ENCODE measurements at places on chromosomes 16 and 17.

DNA sequence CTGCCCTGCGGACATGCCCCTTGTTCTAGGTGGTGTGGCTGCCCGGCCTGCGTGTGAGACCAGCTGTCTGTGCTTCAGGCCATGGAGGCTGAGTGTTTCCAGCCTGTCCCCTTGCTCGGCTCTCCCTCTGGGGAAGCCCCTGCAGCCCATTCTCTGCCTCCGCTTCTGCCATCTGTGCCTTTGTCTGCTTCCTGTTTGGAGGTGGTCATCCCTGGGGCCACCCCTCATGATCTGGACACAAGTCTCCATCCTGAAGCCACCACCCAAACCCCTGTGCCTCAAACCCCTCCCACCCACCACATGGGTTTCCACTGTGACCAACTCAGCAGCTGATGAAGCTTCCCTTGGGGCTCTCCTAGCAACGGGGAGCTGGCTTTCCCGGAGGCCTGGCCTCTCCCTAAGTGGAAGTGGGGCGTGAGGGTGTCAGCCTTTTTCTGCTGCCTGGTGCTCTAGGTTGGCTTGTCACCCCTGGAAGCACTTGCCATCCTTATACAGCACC lies 184.9 kb downstream of the SEC14L1 start:
- no peak for DNase-seq

DNA sequence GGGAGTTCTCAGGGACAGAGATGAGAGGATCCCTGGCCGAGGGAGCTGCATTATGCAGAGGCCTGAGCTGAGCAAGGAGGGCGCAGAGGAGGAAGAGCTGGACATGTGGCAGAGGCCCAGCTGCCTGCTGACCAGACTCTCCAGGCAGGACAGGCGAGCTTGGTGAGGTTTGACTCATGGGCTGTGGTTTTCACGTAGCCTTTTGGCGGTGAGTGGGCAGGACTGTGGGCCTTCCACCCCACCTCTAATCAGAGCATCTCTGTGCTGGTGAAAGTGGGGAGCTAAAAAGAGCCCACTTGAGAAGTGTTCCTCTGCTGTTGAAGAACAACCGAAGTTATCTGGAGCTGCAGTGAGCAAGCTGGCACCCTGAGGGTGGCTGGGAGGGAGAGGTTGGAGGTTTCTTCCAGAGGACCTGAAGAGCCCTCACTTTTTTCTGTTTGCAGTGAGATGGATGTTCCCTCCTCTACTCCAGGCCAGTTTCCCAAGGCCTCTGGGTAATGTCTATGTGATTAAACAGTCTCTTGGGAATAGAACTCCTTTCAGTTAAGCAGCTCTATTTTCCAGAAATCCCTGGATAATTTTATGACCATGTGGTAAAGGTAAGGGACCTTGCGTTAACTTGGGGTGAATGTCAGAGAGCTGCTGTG lies 11.9 kb downstream of the EPN2 start:
- peak; percentile 71 for DNase-seq

DNA sequence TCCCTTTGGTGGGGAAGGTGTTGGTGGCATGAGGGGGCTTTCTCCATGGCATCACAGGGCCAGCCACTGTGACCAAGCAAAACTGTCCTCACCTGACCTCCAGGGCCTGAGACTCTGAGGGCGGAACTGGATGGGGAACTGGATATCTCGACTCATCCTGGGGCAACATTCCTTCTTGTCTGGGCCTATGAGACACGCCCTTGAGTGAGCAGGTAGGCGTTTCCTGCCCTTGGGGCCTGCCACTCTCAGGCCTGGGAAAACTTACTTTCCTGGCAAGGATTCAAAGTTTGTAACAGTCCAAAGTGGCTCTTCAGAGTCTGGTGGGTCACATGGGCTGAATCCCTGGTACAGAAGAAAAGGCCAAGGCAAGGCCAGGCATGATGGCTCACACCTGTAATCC lies 9.6 kb downstream of the MT1X start:
- DNase-seq = peak; percentile 24

GRCh38 chr17:81722184-81723120 lies 10.4 kb downstream of the SLC25A10 start:
- peak; percentile 41 for DNase-seq

- no peak for DNase-seq
Observed at GRCh38 chr17:6547336-6547735, 9.0 kb downstream of the PITPNM3 start.

DNA sequence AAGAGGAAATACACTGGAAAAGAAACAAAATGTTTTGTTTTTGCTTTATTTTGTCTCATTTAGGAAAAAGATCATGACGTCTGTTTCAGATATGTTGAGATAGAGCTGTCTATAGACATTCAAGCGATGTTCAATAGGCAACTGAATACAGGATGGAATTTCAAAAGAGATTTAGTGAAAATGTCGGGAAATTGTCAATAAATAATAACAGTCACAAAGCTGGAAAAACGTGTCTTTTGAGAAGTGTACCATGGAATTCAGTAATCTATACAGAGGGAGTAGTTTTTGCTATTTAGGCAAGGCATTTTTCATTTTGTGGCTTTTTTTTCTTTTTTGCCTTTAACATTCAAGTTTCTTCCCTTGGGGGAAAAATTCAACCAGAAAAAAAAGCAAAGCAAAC lies 33.0 kb downstream of the TMEM100 start:
- DNase-seq = no peak

- peak; percentile 60 for DNase-seq
Observed at GRCh38 chr17:31371511-31372097, 19.9 kb upstream of the RAB11FIP4 start.
